Muscle of leg (tissue), 16 donors: ENCODE measurements at places on chromosomes 16 and 17. TPM values are rescaled to one million over a fixed set of nuclear protein-coding genes. Genes with fewer than 3 reads are reported as not detected.

DNA sequence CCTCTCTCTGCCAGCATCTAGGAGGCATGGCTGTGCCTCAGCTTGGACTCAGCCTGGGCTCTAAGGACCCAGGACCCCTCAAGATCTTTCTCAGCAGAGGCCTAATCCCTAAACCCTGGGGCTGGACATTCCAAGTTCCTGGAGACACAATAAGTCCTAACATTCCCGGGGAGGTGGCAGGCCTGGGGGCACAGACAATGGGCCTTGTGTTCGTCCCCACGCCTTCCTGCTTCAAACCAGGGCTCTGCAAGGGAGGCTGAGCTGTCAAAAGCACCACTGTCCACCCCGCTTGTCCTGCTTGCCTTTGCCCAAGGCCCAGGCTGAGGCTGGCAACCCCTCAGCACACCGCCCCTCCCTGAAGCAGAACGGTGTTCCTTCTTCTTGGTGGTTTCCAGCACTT lies 13.7 kb downstream of the SDK2 start:
- DNase-seq = no peak

GRCh38 chr16:75471723-75472633 lies 7.5 kb upstream of the TMEM170A start:
- peak; percentile 86 for DNase-seq

The APOBR gene
- 0.77 TPM for polyA plus RNA-seq

The WRAP53 gene
- 8.0 TPM for polyA plus RNA-seq

The IRX5 gene
- 0.34 TPM for polyA plus RNA-seq

The FSCN2 gene
- polyA plus RNA-seq = 2.7 TPM

The GAST gene
- polyA plus RNA-seq = not detected
